ENCODE measurements at places on chromosomes 6 and 20.

GRCh38 chr6:30591008-30591407 is 19.8 kb downstream of the ABCF1 start:
- no peak for DNase-seq

GRCh38 chr6:107459283-107460082 is at the start of gene PDSS2:
Gene PDSS2, minus strand, starts transcription at chr6:107459564. Its CDS starts 279 bp downstream, at chr6:107459285.
- DNase-seq = peak; percentile 100

- DNase-seq = peak; percentile 53
Observed at GRCh38 chr6:64224819-64225218, 589.2 kb downstream of the PHF3 start.

DNA sequence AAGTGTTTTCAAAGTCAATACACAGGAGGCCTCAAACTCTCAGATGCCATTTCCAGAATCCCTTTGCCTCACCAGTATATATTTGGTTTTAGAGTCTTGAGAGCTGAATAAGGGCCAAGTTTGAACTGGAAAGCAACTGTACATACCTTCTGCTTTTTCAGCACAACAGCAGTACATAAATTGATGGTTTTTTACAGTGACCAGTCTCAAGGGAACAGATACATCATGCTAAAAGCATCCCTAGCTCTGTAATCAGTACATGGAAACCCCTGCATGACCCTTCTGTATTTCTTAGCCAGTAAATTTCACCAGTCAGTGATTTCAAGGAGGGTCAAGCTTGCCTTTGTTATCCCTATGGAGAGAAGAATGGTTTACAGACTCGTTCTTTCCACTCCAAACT is 40.6 kb upstream of the ECHDC1 start:
- no peak for DNase-seq

- no peak for DNase-seq
Observed at GRCh38 chr20:57369596-57369995, 18.5 kb downstream of the RAE1 start.

- DNase-seq = no peak
Observed at GRCh38 chr6:80226151-80226550, 119.7 kb downstream of the BCKDHB start.

DNA sequence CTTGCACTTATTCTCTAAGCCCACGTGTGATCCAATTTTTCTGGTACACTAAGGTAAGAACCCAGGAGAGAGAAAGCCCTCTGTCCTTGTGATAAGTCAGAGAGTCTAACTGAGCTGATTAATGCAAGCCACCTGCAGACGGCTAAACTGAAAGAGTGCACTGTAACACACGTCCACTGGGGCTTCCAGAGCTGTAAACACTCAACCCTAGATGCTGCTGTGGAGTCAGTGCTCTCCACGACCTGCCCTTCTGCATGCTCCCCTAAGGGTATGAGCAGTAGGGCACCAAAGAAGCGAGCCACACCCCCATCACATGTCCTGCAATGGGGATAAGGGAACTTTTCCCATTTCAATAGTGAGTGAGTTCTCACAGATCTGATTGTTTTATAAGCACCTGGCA is 55.7 kb downstream of the TXLNB start:
- DNase-seq = no peak

- no peak for DNase-seq
Observed at GRCh38 chr6:137863091-137863797, 3.8 kb upstream of the TNFAIP3 start.

DNA sequence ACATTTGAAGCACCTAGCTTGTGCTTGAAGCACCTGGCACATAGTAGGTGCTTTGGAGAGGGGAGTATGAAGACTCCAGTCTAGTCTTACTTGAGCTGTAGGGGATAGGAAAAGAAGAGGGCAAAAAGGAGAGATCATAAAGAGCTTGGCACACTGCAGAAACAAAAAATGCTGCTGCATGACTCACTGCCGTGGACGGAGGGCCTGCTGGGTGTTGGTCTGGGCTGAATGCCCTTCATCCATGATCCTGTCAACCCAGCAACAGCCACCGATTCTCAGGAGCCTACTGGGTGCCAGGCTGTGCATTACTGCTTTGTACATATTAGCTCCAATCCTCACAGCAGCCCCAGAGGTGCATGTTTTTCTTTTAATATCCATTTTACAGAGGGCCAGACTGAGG is 6.0 kb downstream of the PDYN start:
- DNase-seq = no peak

GRCh38 chr6:16921399-16922110 is 160.3 kb upstream of the ATXN1 start:
- DNase-seq = no peak

GRCh38 chr6:143276436-143276835 is 174.1 kb downstream of the ADAT2 start:
- DNase-seq = no peak

GRCh38 chr6:46453741-46454316 is 37.4 kb downstream of the RCAN2 start:
- DNase-seq = no peak

DNA sequence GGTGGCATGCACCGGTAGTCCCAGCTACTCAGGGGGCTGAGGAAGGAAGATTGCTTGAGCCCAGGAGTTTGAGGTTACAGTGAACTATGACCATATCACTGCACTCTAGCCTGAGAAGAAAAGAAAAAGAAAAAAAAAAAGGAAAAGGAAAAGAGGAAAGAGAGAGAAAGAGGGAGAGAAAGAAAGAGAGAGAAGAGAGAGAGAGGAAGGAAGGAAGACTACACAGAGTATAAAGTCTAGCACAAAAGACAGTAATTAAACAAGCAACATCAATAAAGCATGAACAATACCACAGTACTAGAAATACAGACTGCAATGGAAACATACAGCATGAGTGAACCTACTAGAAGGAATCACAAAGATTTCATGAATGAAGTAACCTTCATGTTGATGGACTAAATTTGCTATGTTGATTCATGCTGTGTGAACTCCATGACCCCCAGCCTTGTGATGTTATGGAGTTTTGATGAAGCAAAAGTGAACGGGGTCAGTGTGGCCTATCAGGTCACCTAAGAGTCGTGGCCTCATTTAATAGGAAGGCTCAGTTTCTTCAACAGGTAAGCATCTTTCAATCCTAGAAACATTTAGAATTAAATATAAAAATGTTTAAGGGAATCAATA is 57.6 kb downstream of the NUDT3 start:
- DNase-seq = no peak

DNA sequence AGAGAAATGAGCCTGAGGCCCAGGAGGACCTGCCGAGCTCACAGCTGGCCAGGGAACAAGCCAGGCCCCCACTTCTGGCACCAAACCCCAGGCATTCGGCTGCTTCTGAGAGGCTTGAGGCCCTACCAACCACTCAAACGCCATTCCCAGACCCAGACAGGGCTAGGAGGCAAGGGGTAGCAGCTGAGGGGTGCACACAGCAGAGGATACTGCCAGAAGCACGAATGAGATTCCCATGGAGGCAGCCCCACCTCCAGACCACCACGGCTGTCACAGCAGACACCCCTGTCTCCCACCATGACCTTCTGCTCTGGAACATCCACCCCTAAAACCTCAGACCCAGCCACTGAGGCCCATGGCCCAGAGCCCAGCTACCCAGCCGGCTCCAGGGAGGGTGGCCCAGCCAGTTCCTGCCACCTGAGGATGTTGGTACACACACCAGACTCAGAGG is 36.1 kb downstream of the NTSR1 start:
- DNase-seq = no peak

GRCh38 chr20:58271606-58272351 is 37.7 kb upstream of the RAB22A start:
- DNase-seq = no peak

- DNase-seq = no peak
Observed at GRCh38 chr6:137750297-137750696, 116.8 kb upstream of the TNFAIP3 start.

- no peak for DNase-seq
Observed at GRCh38 chr6:67127041-67127440, 1420.0 kb upstream of the EYS start.

- peak; percentile 90 for DNase-seq
Observed at GRCh38 chr6:30682143-30683117, 4.0 kb downstream of the PPP1R18 start.

DNA sequence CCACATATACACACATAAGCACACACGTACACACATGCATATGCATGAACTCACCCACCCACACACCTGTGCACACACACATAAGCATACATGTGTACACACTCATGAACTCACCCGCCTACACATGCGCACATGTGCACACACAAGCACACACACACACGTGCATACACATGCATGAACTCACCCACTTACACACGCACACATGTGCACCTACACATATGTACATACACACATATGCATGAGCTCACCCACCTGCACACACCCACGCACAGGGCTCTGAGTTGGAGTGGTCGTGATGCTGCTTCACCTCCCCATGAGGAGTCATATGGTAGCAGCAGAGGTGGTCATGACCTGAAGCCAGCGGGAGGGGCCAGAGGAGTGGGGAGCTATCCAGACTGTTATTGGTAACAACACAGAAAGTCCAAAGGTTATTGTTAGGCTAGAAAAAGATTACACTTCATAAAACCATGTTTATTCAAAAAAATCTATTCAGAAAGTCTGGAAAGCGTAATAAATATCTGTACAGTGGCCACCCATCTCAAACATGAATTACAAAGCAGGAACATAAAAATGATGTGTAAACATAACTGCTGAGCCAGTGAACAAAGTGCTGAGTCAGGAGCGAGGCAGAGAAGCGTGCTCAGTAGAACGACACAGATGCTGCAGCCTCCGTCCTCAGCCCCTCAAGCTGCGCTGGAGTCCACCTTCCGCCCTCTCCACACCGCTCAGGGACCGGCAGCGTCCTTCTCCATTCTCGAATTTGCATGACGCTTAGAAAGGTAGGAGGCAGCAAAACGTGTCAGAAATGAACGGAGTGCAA is 26.4 kb upstream of the MPC1 start:
- DNase-seq = no peak

- DNase-seq = no peak
Observed at GRCh38 chr6:2008383-2008976, 236.9 kb downstream of the GMDS start.

DNA sequence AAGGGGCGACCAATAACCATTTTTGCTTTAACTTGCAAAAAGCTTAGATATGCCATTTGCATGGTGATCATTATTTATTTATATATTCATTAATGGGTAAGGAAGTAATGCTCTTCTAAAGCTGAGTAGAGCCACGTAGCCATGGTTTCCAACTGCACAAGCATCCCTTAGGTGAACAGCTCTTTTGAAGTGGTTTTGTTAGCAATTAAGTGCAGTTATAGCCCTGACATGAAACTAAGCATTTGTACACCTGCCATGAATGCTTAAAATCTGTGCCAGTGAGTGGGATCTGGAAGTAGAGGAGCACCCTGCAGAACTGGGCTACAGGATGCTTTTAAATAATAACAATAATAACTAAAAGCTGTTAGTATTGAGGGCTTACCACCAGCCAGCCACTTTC is 19.1 kb downstream of the TRAF3IP2 start:
- no peak for DNase-seq

- no peak for DNase-seq
Observed at GRCh38 chr20:34415079-34415478, 52.0 kb downstream of the ITCH start.

DNA sequence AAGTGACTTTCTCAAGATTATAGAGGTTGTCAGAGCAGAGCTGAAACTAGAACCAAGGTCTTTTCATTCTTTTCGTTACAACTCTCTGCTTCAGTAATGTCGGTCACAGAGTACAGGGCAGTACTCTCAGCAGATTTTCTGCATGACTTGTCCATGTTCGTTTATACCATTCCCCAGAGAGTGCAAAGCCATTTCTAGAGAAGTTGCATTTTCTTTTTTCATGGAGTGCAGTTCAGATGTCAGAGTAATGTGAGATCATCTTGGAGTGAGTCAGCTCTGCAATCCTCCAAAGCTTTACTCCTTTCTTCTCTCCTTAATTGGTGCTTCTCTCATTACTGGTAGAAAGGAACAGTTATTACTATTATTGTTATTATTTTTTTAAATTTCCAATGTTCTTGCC is 115.6 kb upstream of the B3GAT2 start:
- DNase-seq = no peak

- DNase-seq = no peak
Observed at GRCh38 chr6:24240380-24240928, 114.4 kb downstream of the NRSN1 start.

DNA sequence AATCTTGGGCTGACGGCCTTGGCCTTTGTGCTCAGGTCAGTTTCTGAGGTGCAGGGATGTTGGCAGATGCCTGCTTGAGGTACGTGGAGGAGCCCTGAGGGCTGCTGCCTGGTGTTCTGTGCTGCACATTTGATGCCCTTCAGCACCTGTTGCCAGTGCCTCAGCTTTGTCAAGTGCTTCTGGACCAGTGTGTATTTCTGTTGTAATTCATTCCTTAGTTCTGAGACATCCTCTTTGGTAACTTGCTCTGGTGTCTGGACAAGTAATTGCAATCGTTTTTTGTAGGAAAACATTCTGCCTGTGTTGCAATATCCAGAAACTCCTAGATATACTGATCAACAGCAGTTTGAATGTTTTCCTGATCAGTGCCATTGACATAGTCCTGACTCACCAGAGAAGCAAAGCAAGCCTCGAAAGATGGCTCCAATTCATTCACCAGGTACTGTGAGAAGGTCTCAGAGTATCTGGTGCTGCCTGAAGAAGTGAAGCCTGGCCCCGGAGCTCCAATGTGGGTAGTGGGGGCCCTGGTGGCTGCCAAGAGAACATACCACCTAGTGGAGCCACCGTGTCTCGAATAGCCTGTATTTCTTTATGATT is 26.7 kb downstream of the ZNF337 start:
- DNase-seq = no peak

DNA sequence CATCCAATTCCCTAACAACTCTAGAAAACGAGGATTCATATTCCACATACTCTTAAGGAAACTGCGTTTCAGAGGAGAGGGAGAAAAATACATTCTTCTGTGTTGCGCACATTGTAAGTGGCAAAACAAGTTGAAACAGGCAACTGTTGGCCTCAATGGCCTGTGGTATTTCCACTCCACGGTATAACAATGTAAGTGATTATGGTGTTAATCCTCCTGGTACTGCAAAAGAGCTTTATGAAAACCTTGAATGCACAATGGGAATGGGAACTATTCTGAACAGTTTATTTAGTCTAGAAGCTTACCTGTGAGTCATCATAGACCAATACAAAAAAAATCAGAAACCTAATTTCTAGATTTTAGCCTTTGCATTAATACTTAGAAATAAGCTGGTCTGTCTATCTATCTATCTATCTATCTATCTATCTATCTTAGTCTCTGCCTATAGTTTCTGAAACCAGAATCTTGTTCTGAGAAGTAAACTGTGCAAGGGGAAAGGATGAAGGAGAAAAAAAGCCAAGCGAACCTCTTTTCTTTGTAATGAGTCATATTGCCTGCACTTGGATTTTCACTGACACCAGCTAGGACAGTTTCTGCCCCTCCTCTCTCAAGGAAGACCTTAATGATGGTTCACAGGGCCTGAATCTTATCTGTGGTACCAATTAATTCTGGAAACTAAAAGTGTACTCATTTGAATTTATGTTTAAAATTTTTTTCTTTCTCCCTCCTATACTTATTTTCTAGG is 101.5 kb downstream of the RNF144B start:
- no peak for DNase-seq

DNA sequence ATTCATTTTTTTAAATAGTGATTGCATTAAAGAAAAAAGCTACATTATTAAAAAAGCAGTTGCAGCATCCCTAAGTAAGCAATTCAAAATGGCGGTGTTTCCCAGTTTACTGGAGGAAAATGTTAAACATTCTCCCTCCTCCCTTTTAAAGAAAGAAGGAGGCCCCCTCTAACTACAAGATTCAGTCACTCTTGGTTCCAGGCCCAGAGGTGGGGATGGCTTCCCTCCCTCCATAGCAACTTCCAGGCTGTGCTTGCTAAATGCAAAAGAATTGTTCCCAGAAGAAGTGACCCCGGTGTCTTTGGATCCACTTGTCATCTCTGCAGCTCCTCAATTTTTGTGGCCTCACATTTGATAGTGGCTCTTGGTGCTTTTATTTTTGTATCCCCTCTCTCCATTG is 165.9 kb downstream of the SOBP start:
- DNase-seq = no peak

GRCh38 chr6:165571721-165572132 is 91.3 kb downstream of the PDE10A start:
- no peak for DNase-seq
